NCI-H510A (cell line): ENCODE measurements at places on chromosomes 4 and X.

DNA sequence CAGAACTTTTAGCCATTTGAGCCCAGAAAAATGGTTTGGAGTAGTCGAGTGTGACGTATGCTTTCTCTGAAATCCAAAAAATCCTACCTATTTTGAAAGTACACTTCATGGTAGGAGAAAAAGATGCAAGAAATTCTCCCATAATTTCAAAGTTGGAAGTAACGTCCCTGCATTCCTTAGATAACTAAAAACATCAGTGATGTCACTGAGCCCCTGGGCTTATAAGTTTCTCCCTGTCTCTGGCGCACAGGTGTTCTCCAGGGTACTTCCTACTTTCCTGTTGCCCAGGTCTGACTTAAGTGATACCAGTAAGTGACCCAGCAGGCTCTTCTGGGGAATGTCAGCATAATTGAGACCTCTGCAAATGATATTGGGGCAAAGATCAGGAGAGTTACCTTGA, 90.5 kb upstream of the WDR1 start:
- DNase-seq, result no peak

DNA sequence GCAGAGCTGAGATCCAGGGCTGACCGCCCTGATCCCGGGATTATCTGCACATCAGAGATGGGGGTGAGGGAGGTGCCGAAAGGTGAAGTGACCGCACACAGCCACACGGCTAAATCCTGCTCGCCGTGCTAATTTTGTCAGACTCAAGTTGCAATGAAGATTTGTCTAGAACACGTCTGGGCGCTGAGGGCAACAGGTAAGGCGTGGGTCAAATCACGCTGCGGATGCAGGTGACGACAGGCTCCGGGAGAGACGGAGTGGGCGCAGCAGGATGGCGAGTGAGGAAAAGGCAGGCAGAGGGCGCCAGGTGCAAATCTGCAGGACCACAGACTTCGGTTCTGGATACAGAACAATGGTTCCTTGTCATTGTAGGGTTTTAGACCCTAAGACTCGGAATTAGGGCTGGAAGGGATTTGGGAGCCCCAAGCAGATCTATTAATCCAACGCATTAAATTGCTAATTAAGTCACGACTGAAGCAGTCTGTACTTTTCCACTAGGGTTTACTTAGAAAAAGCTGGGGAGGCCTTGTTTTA, 1.9 kb upstream of the TBC1D14 start:
- DNase-seq, result no peak

DNA sequence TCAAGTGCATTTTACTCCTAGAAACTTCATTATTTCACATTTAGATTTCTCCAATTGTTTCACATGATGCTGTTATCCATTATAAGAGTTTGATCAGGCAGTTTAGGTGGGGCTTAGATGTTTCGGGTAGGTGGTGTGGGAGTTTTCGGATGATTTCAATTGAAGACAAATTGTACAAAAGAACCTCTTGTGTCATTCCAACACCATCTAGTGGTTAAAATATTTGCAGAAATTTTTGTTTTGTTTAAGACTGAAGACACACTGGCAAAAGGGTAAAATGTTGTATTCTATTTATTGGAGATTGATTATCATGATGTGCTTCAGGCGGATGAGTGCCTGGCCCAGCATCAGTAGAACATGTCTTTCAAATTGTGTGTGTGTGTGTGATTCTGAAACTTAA, 212.7 kb downstream of the SH3BGRL start:
- no peak for DNase-seq

DNA sequence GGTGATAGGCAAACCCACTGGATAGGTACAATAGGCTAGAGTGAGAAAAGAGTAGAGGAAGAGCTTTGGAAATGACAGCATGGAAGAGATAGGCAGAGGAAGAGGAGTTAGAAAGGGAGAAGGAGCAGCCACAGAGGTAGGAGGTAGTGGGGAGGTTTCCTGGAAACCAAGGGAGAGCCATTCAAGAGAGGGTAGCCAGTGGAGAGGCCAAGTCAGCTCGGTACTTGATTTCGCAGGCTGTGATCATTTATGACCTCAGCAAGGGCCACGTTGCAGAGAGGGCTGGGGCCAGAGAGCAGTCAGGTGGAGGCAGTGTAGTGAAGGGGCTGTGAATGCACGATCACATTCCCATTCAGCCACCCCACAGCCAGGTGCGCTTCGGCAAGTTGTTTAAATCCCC, 76.0 kb downstream of the TMEM131L start:
- DNase-seq, result no peak

GRCh38 chr4:178174756-178175155, 732.5 kb upstream of the AGA start:
- no peak for DNase-seq

DNA sequence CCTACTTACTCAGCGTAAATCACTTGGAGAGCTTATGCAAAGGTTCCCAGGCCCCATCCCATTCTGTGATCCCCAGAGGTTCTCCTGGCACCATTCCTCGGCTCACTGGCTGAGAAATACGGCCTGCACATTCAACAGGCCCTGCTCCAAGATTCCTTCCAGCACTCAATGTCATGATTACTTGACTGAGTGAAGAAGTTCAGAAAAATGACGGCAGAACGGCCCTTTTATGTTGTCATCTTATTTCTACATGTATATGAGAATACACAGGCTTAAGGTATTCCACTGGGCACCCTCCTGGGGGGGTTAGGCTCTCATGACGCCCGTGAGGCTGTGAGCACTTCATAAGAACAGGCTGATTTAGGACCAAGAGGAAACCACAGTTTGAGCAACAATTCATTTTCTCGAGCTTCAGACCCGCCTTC, 190.6 kb downstream of the NSUN7 start:
- no peak for DNase-seq

- DNase-seq, result no peak
These were observed 79.1 kb downstream of the DOCK11 start for GRCh38 chrX:118574666-118575065.

GRCh38 chr4:179028321-179028720, 1586.1 kb upstream of the AGA start:
- no peak for DNase-seq

DNA sequence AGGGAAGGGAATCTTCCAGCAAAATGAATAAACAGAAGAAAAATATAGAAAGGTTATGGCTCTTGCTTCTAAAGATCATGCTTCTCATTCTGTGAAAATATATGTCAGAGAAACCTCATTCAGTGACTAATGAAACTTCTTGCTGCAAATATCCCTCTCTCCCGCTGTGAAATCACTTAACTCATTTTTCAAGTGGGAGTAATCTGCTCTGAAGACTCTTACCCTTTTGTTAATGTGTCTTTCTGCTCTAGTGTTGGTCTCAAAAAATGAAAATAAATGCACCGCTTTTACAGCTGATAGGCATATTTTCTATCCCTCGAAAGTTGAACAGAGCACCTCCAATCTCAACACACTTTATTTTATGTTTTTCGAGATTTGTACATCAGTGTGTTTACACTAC, 252.3 kb downstream of the NLGN4X start:
- no peak for DNase-seq
